GM18507 (cell line): ENCODE measurements at places on chromosomes 13 and 19.

GRCh38 chr13:51632591-51633362, 48.5 kb downstream of the WDFY2 start:
- no peak for DNase-seq

GRCh38 chr13:19766591-19766990, 16.2 kb downstream of the PSPC1 start:
- no peak for DNase-seq

GRCh38 chr13:48571126-48571913, 38.4 kb upstream of the RCBTB2 start:
- no peak for DNase-seq

DNA sequence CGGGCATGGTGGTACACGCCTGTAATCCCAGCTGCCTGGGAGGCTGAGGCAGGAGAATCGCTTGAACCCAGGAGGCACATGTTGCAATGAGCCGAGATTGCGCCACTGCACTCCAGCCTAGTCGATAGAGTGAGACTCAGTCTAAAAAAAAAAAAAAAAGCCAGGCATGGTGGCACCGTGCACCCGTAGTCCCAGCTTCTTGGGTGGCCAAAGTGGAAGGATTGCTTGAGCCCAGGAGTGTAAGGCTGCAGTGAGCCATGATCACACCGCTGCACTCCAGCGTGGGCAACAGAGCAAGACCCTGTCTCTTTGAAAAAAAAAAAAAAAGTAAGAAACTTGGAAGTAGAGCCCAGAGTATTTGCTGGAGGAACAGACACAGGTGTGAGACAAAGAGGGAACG, 27.7 kb downstream of the CCDC8 start:
- DNase-seq, result no peak

- DNase-seq, result no peak
Measured at GRCh38 chr13:98619556-98619955, 42.6 kb upstream of the STK24 start.
